ENCODE measurements at places on chromosomes 13 and 19.

- DNase-seq = no peak
Measured at GRCh38 chr19:56969156-56969555, 128.6 kb upstream of the PEG3 start.

- DNase-seq = no peak
Measured at GRCh38 chr13:79456656-79457365, 24.1 kb upstream of the NDFIP2 start.

- no peak for DNase-seq
Measured at GRCh38 chr13:41471785-41472184, 14.4 kb downstream of the RGCC start.

DNA sequence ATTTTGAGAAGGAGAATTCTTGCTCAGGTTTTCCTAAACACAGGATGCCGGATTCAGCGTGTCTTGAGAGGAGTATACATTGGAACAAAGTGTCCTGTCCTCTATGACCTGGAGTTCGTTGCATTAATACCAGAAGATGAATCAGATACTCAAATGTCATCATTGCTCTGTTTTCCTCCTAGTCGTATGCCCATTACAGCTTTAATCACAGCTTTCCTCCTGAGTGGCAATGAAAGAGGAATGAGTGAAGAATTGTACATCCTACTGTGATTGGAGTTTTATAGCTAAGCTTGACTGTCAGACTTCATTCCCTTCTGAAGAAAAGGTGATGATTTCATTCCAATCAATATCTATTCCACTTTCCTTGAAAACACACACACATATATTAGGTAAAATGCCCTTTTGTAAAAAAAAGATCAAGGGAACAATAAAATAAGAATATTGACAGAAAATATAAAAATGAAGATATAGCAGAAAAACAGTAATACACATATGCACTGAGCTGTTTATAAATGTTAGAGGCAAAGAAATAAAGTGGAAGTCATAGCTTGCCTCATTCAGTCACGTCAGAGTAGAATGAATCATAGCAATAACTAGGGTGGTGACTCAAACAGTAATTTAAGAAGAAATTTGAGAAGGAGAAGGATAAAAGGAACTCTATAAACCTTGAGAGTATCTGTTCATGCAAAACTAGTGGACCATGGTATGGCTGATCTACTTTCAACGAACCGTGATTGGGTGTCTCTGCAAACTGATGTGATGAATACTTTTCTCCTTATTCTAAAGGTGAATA lies 501.5 kb downstream of the SUCLA2 start:
- no peak for DNase-seq

GRCh38 chr13:28837111-28837510 lies 17.0 kb downstream of the MTUS2 start:
- no peak for DNase-seq

- no peak for DNase-seq
Measured at GRCh38 chr13:98313922-98314292, 136.8 kb upstream of the RNF113B start.

GRCh38 chr13:84997858-84998257 lies 801.4 kb downstream of the SLITRK6 start:
- no peak for DNase-seq

DNA sequence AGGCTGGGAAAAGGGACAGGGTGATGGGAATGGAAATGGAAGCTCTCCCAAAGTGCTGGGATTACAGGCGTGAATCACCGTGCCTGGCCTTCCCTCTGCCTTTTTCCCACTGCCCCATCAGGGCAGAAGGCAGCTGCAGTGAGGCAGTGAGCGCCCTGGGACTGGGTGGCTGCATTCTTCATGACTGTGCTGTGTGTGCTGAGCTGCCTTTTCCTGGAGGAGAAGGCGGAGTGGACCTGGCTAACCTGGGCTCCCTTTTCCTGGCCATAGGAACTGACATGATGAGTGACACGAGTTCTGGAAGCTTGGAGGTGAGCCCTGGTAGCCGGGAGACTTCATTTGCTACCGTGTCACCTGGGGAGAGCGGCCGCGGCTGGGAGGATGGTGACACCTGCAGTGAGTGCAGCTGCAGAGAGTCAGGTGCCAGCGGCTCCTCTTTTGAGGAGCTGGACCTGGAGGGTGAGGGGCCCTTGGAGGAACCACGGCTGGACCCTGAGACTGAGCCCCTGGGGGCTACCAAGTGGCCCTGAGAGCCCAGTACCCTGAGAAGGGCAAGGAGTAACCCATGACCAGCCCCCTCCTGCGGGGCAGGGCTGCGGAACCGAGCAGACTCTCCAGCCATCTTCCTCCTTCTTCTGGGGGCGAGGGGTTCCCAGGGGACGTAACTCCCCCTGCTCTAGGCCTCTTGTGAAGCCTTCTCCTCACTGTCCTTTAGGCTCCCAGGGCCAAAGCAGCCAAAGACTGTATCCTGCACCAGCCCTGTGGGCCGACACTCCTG lies 26.3 kb upstream of the ZNF492 start:
- DNase-seq = no peak

- no peak for DNase-seq
Measured at GRCh38 chr19:40578442-40578908, 1.8 kb downstream of the SHKBP1 start.

DNA sequence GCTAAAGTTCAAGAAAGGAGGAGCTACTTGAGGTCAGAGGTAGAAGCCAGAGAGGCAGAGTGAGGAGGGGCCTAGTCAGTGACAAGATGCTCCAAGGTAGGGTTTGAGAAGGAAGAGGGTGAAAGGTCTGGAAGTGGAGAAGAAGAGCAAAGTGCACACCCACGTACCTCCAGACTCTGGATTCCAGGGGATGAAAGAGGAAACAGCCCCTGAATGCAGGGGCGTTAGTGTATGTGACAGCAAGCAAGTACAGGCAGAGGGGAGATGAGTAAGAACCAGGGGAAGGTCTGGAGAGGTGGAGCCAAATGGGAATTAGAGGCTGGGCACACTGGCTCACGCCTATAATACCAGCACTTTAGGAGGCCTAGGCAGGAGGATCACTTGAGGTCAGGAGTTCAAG lies 8.7 kb downstream of the RPS28 start:
- DNase-seq = no peak

- DNase-seq = peak; percentile 62
Measured at GRCh38 chr19:4233282-4233853, 4.0 kb downstream of the EBI3 start.

DNA sequence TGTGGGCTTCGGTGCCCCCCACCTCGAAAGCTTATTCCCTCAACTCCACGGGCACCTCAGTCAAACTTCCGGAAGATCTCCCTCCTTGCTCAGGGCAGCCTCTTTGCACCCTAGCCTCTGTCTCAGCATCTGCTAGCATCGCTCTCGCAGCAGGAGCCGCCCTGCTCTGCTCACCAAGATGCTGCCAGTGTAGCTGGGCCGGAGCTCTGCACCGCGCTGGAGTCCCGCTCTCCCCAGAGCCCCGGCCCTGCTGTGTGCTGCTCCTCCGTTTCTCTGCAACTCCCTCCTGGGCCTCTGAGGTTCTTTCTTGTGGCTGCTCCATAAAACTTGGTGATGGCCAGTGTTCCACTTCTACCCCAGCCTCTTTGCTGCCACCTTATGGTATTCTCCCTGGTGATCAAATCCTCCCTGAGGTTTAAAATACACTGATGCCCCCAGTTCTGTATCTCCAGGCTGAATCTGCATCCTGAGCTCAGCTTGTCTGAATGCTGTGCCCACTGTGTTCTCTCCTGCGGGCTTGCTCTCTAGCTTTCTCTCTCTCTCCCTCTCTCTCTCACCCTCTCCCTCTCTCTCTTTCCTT lies 198.0 kb downstream of the UQCRFS1 start:
- no peak for DNase-seq

- no peak for DNase-seq
Measured at GRCh38 chr19:5154129-5154798, 185.4 kb downstream of the KDM4B start.

GRCh38 chr13:33487575-33488243 lies 202.2 kb upstream of the STARD13 start:
- DNase-seq = no peak

DNA sequence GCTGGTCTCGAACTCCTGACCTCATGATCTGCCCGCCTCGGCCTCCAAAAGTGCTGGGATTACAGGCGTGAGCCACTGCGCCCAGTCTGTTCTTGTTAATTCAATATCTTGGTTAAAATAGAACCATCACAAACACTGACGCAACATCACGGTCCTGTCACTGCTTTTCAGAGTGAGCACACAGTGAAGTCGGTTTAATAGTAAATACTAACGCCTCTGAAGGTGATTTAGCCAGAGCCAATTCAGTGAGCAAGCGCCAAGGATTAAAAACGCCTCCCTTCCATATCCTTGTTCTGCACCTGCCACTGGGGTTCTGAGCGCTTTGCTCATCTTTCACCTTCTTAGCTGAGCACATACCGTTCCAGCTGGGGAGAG lies 30.3 kb downstream of the LAMP1 start:
- no peak for DNase-seq

GRCh38 chr19:54063350-54064116 lies at the start of gene VSTM1:
VSTM1 (minus strand) TSS chr19:54063897; CDS start chr19:54063777, 120 bp downstream.
- no peak for DNase-seq
